ENCODE measurements at places on chromosomes 2 and 18. TPM values are rescaled to one million over a fixed set of nuclear protein-coding genes. Genes with fewer than 3 reads are reported as not detected.

The KYNU gene
- total RNA-seq = 2.3 TPM

The MRO gene
- 3.9 TPM for total RNA-seq

The PTPRM gene
- 185 TPM for total RNA-seq

The DLX2 gene
- total RNA-seq = not detected

The IAH1 gene
- total RNA-seq = 67.4 TPM

The REG1B gene
- total RNA-seq = not detected

The SLC19A3 gene
- 2.6 TPM for total RNA-seq

The EHBP1 gene
- 60.9 TPM for total RNA-seq

The SCN2A gene
- 0.20 TPM for total RNA-seq

The CPO gene
- 2.1 TPM for total RNA-seq

The ATP6V1C2 gene
- total RNA-seq = not detected

The SPR gene
- 72.2 TPM for total RNA-seq

The CGREF1 gene
- not detected for total RNA-seq

The NAT8 gene
- total RNA-seq = not detected

DNA sequence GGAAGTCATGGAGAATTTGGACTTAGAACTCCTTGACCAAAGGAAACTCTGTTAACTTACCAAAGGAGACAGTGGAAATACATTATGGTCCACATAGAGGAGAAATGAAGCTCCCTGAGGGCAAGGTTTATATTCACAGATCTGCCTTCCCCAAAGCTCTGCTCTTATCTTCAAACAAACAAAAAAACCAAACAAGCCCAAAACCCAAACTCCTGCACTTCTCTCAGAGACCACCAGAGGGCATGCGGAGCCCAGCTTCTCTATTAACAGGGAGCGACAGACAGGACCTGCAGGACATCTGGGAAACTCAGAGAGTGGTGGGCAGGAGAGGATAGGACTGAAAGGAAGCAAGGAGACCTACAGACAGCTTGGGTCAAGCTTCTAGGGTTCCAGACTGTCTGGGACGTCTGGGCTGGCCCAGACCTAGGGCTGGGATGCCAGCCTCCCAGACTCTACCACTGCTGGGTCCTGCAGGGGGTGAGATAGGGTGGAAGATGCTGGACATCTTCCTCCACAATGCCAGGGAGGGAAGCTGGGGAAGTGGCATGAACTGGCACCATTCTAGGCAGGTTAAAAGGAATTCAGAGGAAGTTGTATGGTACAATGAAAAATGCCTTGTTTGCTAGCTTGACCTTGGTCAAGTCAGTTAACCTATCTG lies 4.0 kb upstream of the WNT10A start:
- peak; percentile 64 for DNase-seq

DNA sequence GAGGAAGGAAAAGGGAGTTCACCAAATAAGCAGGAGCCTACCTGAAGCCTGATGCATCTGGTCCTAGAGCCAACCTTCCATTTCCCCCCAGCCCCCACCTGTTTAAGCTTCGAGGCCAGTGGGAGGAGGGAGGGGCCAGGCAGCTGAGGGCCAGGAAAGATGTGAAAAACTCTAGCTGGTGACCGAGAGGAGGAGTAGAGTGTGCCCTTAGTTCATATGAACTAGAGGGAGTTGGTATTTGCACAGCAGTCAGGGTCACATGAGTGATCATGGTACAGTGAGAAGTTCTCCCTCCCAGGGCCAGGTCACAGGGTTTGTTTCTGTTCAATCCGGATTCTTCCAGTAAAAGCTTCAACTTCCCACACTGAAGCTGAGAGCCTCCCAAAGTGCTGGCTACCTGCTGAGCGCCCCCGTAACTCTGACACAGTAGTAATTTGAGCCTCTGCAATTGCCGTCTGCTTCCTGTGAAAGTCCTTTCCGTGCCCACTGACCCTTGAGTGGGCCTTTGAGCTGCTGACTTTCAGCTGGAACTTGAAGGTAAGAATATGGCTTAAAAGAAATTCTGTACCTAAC lies at the start of gene SULT1C2:
Gene SULT1C2 (plus strand): TSS at position 362 of the 573 bp plus-strand sequence. CDS start 4,773 bp downstream, outside the sequence.
- peak; percentile 78 for DNase-seq

DNA sequence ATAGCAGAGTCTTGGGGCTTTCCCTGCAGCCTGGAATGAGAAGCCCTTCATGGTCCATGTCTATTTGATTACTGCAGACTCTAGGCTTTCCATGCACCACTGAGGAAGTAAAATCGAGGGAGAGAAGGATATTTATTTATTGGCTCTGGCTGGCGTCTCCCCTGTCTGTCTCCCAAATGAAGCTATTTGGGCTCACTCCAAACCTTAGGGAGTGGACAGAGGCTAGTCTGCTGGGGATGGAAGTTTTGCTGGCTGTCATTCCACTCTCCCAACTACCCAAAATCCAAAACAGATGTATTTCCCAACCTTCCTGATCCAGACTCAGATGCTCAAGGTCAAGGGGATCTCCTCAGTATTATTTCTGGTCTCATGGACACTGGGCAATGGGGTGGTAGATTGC lies 33.7 kb downstream of the TMEM17 start:
- no peak for DNase-seq

- DNase-seq = no peak
Observed at GRCh38 chr2:96103187-96103601, 13.2 kb downstream of the ADRA2B start.

- no peak for DNase-seq
Observed at GRCh38 chr2:74006459-74006858, 21.7 kb downstream of the TET3 start.

DNA sequence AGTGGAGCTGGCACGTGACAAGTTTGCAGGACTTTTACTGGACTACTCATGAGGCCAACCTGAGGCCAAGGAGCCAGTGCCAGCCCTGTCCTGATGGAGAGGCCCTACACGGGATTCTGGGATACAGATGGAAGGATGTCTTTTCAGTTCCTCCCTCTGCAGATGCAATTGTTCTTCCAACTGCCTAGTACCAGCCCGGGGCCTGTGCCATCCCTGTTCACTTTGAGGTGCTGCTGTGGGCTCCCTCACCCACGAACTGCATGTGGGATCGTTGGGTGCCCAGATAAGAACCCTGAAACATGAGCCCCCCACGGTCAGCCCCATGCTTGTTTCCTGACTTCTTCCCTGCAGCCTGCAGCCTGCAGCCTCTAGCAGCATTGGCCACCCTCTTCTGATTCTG lies 25.3 kb upstream of the LAPTM4A start:
- DNase-seq = no peak

DNA sequence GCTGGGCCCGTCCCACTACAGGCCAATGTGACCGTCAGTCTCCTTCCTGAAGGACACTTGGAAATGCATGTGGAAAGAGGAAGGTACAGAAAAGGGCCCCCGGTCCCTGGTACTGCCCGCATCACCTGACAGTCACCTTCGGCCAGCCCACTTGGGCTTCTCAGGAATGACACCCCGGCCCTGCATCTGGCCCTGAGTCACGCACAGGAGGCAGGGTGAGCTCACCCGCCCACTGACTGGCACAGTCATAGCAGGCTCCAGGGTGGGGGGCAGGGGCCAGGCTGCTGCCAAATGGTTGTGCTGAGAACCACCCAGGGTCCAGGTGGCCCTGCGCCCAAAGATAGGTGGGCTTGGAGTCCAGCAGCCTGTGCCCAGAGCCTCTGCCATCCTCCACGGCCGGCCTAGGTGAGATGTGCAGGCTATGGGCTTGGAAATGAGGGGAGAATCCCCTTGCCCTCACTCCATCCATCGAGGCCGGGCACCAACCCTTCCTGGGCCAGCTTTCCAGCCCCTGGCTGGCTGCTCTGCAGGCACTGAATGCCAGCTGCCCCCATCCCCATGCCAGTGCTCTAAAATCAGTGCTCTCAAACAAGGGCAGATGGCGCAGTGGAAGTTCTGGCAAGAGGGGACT lies 14.1 kb downstream of the EMX1 start:
- DNase-seq = no peak

GRCh38 chr2:64404002-64404731 lies 49.8 kb upstream of the LGALSL start:
- DNase-seq = peak; percentile 88

GRCh38 chr2:178899656-178900055 lies 92.4 kb upstream of the TTN start:
- no peak for DNase-seq

DNA sequence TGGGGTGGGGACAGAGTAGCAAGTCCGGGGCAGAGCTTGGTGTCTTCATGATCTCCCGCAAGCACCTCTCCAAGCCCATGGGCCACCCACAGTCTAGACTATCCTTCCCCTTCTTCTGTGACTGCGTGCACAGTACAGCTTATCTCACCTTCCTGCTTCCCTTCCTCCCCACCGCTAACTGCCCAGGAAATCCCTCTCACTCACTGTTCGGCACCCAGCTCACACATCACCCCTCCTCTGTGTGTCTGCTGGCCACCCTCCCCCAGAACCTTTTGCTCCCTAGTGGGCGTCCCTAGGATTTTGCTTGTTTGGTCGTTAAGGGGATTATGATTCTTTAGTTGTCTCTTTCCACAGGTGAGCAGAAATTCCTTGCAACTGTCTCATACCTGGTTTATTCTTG lies 31.5 kb upstream of the SMAD7 start:
- DNase-seq = no peak

GRCh38 chr2:30255466-30256408 lies 24.4 kb downstream of the LBH start:
- peak; percentile 81 for DNase-seq

DNA sequence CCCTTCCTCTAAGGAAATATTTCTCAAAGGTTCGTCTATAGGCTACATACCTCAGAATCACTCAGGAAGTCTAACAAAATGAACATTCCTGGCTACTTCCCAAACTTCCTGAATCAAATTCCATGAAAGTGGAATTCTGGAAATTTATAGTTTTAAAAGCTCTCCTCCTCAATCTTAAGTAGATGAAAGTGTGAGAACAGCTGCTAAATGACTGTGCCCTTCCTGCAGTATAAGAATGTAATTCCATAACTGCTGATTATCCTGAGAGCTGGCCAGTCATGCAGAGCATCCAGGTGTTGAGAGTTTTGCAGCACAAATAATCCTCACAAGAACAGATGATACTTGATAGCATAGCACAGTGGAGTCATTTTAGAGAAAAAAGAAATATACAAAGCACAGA lies 265.0 kb downstream of the KCNJ3 start:
- no peak for DNase-seq

DNA sequence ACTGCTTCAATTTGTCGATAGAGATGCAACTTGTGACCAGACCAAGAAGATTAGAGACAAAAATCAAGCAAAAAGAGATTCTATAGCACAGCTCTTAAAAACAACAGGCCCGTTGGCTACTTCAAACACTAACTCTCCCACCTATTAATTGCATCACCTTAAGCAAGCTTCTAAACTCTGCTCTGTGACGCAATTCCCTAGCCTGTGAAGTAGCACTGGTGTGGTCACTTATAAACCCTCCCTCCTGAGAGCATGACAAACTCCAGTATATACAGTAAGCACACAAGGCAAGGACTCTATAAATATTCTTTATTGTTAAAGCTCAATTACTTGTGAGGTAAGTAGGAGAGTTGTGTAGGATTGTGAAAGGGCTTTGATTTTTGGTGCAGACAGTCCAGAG lies 72.3 kb downstream of the CMPK2 start:
- no peak for DNase-seq

GRCh38 chr2:238475034-238475433 lies 48.3 kb downstream of the ASB1 start:
- no peak for DNase-seq

GRCh38 chr2:60439219-60439974 lies 114.1 kb downstream of the BCL11A start:
- DNase-seq = no peak

DNA sequence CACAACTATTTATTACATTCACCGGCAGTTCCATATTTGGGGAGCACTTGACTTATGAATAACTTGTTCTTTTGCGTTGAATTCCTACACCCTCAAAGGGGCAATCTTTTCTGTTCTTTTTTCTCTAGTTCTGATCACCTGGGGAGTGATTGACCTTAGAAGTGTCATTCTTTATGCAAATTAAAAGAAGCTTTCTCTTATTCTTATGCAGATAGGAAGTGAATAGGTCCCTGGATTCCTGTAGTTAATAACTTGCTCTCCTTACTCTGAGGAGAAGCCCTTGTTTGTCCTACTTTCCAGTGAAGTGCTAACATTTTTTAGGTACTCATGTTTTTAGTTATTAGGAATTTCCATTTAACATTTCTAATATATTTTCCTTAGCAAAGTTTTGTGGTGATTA lies 569.8 kb upstream of the LRRTM1 start:
- no peak for DNase-seq

DNA sequence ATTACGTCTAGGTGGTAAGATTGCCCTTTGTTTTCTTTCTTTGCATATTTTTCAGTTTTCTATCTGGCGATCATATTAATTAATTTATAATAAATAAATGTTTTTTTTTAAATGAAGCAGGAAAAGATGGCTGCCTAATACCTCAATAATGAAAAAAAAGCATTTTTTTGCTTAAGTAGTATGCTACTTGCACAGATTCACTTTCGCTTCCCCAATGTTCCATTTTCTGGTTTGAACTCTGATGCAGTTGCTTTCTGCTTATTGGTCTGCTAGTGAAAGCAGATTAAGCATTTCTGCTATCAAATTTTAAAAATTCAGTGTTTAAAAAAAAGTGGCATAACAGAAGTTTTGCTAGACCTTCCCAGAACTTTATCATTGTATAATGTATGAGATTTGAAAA lies 11.9 kb upstream of the TMEM182 start:
- DNase-seq = no peak

GRCh38 chr2:237540823-237541222 lies 25.6 kb upstream of the PRLH start:
- no peak for DNase-seq

GRCh38 chr18:79484661-79485621 lies 89.2 kb downstream of the NFATC1 start:
- DNase-seq = peak; percentile 46

DNA sequence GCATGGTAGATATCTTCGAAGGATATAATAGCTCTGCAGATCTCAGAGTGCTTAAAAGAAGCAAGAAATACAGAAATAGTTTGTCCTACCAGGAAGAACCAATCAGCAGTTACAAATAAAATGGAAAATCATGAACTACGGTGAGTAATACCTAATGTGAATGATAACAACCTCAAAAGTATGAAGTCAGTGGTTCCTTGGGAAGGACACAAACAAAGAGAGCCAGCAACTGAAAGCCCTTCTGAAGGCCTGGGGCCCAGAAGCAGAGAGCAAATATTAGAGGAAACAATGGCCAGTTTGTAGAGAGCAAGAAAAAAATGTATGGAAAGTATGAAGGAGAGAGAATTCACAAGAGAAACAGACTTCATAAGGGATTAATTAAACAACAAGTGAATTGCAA lies 226.8 kb upstream of the CHST9 start:
- DNase-seq = no peak

GRCh38 chr2:37180006-37180639 lies 8.3 kb downstream of the SULT6B1 start:
- no peak for DNase-seq

- DNase-seq = peak; percentile 53
Observed at GRCh38 chr2:221500501-221501209, 71.4 kb downstream of the EPHA4 start.

- no peak for DNase-seq
Observed at GRCh38 chr2:53200072-53200471, 567.5 kb upstream of the CHAC2 start.

- DNase-seq = no peak
Observed at GRCh38 chr2:189056200-189057106, 82.3 kb downstream of the COL3A1 start.

- DNase-seq = peak; percentile 13
Observed at GRCh38 chr2:191150230-191150599, 579 bp downstream of the STAT4 start.

GRCh38 chr2:62099050-62099449 lies 96.9 kb upstream of the B3GNT2 start:
- DNase-seq = no peak

Measured in thyroid gland (tissue), 4 donors.